ENCODE measurements at places on chromosomes 11 and 22. TPM values are rescaled to one million over a fixed set of nuclear protein-coding genes. Genes with fewer than 3 reads are reported as not detected.
A peak's percentile ranks its signal among the peaks of the same experiment; 100 is the strongest.

PGA3 gene
- not detected for total RNA-seq

RAC2 gene
- 10.5 TPM for total RNA-seq

MMP13 gene
- total RNA-seq, result not detected

- no peak overlapping the region for H3K27ac ChIP-seq
- no peak overlapping the region for H3K4me3 ChIP-seq
- H3K36me3 ChIP-seq, result no peaks in the 10 kb centered on the region
- H3K4me1 ChIP-seq, result no peaks in the 10 kb centered on the region
- no peak for DNase-seq
Observed at GRCh38 chr22:47623763-47624148, 861.3 kb downstream of the TBC1D22A start.

KRTAP5-4 gene
- total RNA-seq, result not detected

DNA sequence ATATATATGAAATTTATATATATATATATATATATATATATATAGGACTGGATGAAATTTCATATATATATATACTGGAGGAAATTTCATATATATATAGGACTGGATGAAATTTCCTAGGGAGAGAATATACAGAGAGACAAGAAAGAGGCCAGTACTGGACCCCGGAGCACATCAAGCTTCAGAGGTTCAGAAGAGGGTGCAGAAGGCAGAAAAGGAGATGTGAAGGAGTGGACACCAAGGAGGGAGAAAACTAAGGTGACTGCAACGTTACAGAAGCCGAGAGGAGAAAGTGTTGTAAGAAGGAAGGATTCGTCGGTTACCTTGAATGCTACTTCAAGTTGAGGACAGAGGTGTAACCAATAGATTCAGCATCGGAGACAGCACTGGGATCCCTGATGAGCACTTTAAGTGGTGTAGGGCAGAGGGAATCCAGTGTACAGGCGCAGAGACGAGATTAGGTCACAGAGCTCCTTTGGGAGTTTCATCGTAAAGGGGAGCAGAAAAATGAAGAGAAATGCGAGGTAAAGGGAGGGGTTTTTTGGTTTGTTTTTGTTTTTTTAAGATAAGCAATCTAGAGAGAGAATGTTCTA lies 8.5 kb upstream of the TPH1 start:
- H3K27ac ChIP-seq, result no peak overlapping the region
- no peaks in the 10 kb centered on the region for H3K4me1 ChIP-seq
- H3K27me3 ChIP-seq, result no peaks in the 10 kb centered on the region
- DNase-seq, result no peak
- H3K36me3 ChIP-seq, result no peaks in the 10 kb centered on the region

GRCh38 chr11:129937592-129938238 lies 42.3 kb upstream of the NFRKB start:
- no peak for DNase-seq
- no peak overlapping the region for H3K27ac ChIP-seq
- H3K4me3 ChIP-seq, result no peak overlapping the region
- H3K27me3 ChIP-seq, result no peaks in the 10 kb centered on the region
- no peaks in the 10 kb centered on the region for H3K4me1 ChIP-seq

DNA sequence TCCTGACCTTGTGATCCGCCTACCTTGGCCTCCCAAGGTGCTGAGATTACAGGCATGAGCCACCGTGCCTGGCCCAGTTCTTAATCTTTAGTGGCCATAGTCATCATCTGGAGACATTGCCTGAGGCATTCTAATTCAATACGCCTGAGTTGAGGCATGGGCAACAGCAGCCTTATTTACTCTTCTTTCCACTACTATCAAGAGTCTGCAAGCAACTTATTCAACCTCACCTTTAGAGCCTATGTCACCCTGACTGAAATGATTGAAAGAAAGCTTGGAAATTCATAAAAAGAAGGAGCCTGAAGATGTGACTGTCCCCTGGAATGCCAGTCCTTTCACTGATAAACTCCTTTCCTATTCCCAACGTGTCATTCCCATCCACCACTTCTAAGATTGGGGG lies 15.8 kb upstream of the PAFAH1B2 start:
- DNase-seq, result no peak
- no peaks in the 10 kb centered on the region for H3K36me3 ChIP-seq
- H3K27ac ChIP-seq, result no peak overlapping the region
- H3K27me3 ChIP-seq, result no peaks in the 10 kb centered on the region
- no peaks in the 10 kb centered on the region for H3K4me1 ChIP-seq

GRCh38 chr11:15291885-15292284 lies 177.2 kb downstream of the INSC start:
- H3K36me3 ChIP-seq, result no peaks in the 10 kb centered on the region
- DNase-seq, result no peak
- H3K4me3 ChIP-seq, result no peak overlapping the region
- no peaks in the 10 kb centered on the region for H3K4me1 ChIP-seq
- no peaks in the 10 kb centered on the region for H3K27me3 ChIP-seq

- no peak for DNase-seq
- no peak overlapping the region for H3K27ac ChIP-seq
- H3K4me1 ChIP-seq, result no peaks in the 10 kb centered on the region
- no peaks in the 10 kb centered on the region for H3K27me3 ChIP-seq
- no peaks in the 10 kb centered on the region for H3K36me3 ChIP-seq
- no peak overlapping the region for H3K4me3 ChIP-seq
Observed at GRCh38 chr22:36544107-36544620, 15.2 kb upstream of the EIF3D start.

GRCh38 chr11:45161252-45162063 lies 15.0 kb downstream of the PRDM11 start:
- no peak overlapping the region for H3K27ac ChIP-seq
- no peaks in the 10 kb centered on the region for H3K27me3 ChIP-seq
- no peak overlapping the region for H3K4me3 ChIP-seq
- H3K4me1 ChIP-seq, result peaks cover 14% of the 10 kb centered on the region
- H3K36me3 ChIP-seq, result no peaks in the 10 kb centered on the region

GRCh38 chr11:57547854-57548377 lies 10.5 kb downstream of the SMTNL1 start:
- H3K4me1 ChIP-seq, result no peaks in the 10 kb centered on the region
- no peak overlapping the region for H3K4me3 ChIP-seq
- H3K36me3 ChIP-seq, result no peaks in the 10 kb centered on the region
- H3K27me3 ChIP-seq, result no peaks in the 10 kb centered on the region
- DNase-seq, result no peak

GRCh38 chr22:46517255-46517761 lies 20.1 kb downstream of the CELSR1 start:
- H3K36me3 ChIP-seq, result no peaks in the 10 kb centered on the region
- H3K27ac ChIP-seq, result no peak overlapping the region
- H3K4me1 ChIP-seq, result no peaks in the 10 kb centered on the region
- H3K27me3 ChIP-seq, result no peaks in the 10 kb centered on the region
- no peak overlapping the region for H3K4me3 ChIP-seq
- DNase-seq, result no peak

DNA sequence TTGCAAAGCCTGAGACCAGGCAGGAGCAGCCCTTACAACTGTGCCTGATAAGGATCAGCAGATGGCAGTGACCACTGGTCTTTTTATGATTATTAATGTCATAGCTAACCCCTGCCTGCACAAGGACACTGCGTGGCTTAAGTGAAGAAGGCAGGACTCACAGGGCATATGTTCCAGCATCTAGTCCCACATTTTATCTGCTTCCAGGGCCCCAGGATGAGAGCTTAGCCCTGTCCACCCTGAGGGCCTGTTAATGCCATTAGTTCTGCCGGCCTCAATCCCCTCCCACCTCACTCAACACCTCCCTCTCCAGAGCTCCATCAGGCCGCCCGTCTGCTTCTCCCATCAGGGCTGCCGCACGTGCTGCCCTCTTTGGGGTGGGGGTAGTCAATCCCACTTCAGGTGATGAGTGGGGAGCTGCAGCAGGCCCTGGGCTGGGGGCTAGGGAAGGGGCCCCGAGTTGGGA lies 33.1 kb upstream of the TSPAN18 start:
- no peak for DNase-seq
- no peak overlapping the region for H3K4me3 ChIP-seq
- H3K36me3 ChIP-seq, result no peaks in the 10 kb centered on the region
- no peak overlapping the region for H3K27ac ChIP-seq
- H3K27me3 ChIP-seq, result no peaks in the 10 kb centered on the region

GRCh38 chr11:35313760-35314153 lies 105.6 kb downstream of the SLC1A2 start:
- H3K4me1 ChIP-seq, result no peaks in the 10 kb centered on the region
- no peak for DNase-seq
- H3K4me3 ChIP-seq, result no peak overlapping the region
- H3K27ac ChIP-seq, result no peak overlapping the region
- no peaks in the 10 kb centered on the region for H3K36me3 ChIP-seq

NDUFC2 gene
- 101 TPM for total RNA-seq

DNA sequence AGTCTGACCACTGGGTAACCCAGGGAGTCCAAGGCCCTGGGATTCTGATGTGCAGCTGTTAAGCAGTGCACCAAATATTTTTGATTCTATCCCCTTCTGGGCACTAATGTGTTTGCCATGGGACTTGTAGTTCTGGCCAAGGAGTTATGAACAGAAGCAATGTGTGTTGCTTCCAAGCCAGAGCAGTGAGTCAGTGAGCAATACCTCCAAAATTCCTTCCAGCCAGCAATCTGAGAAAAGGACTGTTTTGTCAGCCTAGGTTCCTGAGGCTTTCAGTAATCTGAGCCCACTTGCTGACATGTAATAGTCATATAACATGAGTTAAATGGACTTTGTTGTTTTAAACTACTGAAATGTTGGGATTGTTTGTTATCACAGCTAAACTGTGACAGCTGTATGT lies 311.4 kb downstream of the NELL1 start:
- no peaks in the 10 kb centered on the region for H3K4me1 ChIP-seq
- no peaks in the 10 kb centered on the region for H3K27me3 ChIP-seq
- no peak for DNase-seq
- H3K27ac ChIP-seq, result no peak overlapping the region
- no peak overlapping the region for H3K4me3 ChIP-seq
- no peaks in the 10 kb centered on the region for H3K36me3 ChIP-seq

DNA sequence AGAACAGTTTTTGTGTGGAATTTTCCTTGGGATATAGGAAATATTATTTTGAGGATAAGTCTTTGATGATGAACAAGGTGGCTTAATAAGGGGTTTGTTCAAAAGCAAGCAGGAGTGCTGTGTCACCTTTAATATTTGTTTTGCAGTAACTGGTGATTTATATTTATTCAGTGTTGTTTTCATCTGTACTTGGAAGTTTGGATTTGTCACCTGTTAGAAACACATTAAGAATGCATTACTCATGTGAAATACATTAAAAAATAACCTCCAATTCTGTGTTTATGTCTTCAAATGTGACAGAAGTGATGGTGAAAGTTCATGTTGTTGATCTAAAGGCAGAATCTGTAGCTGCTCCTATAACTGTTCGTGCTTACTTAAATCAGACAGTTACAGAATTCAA lies 70.5 kb downstream of the DKK3 start:
- H3K27ac ChIP-seq, result no peak overlapping the region
- H3K4me3 ChIP-seq, result no peak overlapping the region
- no peaks in the 10 kb centered on the region for H3K4me1 ChIP-seq
- H3K27me3 ChIP-seq, result no peaks in the 10 kb centered on the region
- peaks cover 18% of the 10 kb centered on the region for H3K36me3 ChIP-seq
- DNase-seq, result no peak

DNA sequence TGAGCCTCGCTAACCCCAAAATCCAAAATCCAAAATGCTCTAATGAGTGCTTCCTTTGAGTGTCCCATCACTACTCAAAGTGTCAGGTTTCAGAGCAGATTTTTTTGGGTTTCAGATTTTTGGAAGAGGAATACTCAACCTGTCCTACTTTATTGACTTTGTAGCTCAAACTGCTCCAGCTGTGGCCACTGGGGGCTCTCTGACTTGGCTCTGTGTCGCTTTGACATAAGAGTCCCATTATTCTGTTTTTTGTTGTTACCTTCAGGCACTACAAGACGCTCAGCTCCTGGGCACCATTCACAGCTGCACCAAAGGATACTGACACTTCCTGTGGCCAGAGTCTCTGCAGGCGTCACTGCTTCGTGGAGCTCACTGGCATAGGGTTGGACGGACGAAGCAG lies 41.1 kb downstream of the PHF21B start:
- no peak overlapping the region for H3K27ac ChIP-seq
- no peaks in the 10 kb centered on the region for H3K27me3 ChIP-seq

GRAMD1B gene
- total RNA-seq, result 2.0 TPM

DNA sequence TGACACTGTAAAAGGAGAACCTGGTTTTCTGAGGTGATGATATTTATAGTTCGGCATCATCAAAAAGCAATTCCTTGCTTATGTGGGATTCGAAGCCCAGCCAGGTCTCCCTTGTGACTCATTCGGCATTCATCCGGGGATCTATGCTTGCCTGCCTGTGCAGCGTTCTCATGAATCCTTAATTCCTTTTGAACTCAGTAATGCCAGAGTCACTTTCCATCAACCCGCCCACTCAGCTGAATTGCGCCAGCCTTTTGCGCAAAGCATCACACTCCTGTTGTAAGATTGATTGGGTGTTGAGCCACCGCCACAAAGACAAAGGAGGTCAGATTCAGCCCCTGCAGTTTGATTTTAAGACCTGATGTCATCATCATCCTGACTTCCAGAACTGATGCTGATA lies 128.6 kb downstream of the SLC17A6 start:
- no peaks in the 10 kb centered on the region for H3K36me3 ChIP-seq
- H3K27ac ChIP-seq, result no peak overlapping the region
- H3K4me3 ChIP-seq, result no peak overlapping the region
- peak; percentile 19 for DNase-seq

C11orf42 gene
- not detected for total RNA-seq

GRCh38 chr11:3090096-3090901 lies 33.1 kb upstream of the CARS1 start:
- DNase-seq, result peak; percentile 37
- no peaks in the 10 kb centered on the region for H3K4me1 ChIP-seq
- H3K27ac ChIP-seq, result no peak overlapping the region
- H3K27me3 ChIP-seq, result no peaks in the 10 kb centered on the region
- no peaks in the 10 kb centered on the region for H3K36me3 ChIP-seq

DNA sequence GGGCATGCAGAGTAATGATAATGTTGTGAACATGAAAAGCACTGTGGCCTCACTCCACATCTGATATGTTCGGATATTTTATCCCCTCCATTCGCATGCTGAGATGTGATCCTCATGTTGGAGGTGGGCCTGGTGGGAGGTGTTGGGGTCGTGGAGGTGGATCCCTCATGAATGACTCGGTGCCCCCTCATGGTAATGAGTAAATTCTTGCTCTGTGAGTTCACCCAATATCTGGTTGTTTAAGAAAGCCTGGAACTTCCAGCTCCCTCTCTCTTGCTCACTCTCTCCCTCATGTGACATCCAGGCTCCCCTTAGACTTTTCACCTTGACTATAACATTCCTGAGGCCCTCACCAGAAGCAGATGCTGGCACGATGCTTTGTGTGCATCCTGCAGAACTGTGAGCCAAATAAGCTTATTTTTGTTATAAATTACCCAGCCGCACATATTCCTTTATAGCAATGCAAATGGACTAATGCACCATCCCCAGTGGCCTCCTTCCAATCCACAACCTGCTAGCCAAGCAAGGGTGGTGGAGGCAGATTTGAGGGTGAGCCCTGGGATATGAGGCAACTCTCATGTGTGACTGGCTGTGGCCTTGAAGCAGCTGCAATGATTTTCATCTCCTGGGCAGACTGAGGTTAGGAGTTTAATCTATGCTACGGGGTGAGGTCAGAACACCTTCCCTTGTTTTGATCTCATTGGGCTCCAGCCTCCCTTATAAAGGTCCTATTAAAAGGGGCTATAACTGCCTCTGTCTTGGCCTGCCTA lies 276.5 kb downstream of the ETS1 start:
- no peak for DNase-seq
- no peaks in the 10 kb centered on the region for H3K27me3 ChIP-seq
- H3K4me3 ChIP-seq, result no peak overlapping the region

PATL1 gene
- 15.2 TPM for total RNA-seq
